Activated CD4-positive, CD25-positive, alpha-beta regulatory T cell (primary cell): ENCODE measurements at places on chromosomes 1 and 21.

- DNase-seq = no peak
Observed at GRCh38 chr1:156406251-156406650, 37.2 kb downstream of the RHBG start.

DNA sequence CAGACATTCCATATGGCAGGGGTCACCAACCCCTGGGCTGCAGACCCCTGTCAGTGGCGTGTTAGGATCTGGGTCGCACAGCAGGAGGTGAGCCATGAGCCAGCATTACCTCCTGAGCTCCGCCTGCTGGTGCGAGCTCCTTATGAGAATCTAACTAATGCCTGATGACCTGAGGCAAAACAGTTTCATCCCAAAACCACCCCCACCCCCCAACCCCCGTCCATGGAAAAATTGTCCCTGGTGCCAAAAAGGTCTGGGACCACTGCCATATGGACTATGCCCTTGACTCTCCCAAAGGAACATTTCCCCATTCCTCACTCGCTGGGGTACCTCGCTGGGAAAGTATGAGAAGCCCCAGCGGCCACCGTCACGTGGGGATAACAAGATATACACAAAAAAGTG is 6.4 kb upstream of the CPT2 start:
- DNase-seq = no peak

- DNase-seq = no peak
Observed at GRCh38 chr1:228487336-228488124, at the start of gene RNF187. Gene RNF187, plus strand, starts transcription at chr1:228487382.

- no peak for DNase-seq
Observed at GRCh38 chr1:183029591-183030000, 6.4 kb downstream of the LAMC1 start.

DNA sequence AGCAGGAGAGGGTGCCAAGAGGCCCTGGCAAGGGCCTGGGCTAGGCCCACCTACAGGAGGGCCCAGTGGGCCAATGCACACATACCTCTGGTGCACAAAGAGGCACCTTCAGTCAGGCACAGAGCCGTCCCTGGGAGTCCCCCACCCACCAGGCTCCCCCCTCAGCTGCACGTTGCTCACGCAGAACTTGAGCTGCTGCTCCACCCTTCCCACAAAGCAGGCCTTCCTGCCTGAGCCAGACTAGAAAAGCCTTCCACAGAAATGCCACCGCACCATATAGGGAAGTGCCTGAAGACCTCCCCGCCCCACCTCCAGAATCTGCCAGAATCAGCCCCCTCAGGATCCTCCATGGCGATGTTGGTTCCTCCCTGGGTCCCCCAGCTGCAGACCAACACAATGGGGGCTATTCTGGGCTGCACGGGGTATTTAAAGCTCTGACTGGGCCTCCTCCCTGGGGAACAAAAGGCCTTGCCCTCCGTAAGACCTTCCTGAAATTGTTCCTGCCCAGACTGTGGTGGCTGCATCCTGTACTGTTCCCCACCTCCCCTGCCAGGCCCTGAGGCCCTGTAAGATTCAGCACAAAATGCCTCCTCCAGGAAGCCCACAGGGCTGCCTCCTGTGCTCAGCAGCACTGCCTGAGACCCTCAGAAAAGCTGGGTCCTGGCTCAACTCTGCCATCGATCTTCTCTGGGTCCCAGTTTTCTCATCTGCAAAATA is 27.2 kb downstream of the HSPG2 start:
- no peak for DNase-seq
